Esophagus muscularis mucosa (tissue), 4 donors: ENCODE measurements at places on chromosomes 7 and 10. TPM values are rescaled to one million over a fixed set of nuclear protein-coding genes. Genes with fewer than 3 reads are reported as not detected.

DNA sequence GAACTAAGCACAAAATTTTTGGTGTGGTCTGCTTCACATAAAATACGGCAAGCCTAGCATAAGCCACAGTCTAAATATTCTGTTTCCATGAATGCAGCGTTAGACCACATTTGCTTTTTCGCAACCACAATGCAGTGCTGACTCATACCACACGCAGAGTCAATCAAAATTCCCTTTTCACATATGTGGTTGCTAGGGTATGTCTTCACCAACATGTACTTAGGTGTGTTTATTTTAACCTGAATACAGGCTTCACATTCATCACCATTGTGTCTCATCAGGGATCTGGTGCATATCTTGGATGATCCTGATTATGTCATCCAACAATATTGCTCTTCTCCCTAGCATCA is 90.8 kb downstream of the CHN2 start:
- DNase-seq, result no peak
- no peaks in the 10 kb centered on the region for H3K27me3 ChIP-seq
- no peaks in the 10 kb centered on the region for H3K36me3 ChIP-seq
- H3K27ac ChIP-seq, result no peak overlapping the region
- no peaks in the 10 kb centered on the region for H3K4me1 ChIP-seq

DNA sequence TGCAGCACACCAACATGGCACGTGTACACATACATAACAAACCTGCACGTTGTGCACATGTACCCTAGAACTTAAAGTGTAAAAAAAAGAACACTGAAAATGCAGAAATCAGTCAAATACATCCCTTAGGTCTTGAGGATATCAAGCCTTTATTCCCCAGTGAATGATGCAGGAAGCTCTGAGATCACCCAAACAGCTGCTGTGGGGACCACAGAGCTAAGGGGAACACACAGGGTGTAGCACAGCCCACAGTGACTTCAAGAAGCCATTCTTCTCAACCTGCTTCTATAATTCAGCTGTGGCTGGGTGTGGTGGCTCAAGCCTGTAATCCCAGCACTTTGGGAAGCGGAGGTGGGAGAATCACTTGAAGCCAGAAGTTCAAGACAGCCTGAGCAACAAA is 314.9 kb downstream of the CALN1 start:
- peaks cover 9% of the 10 kb centered on the region for H3K4me1 ChIP-seq
- no peak overlapping the region for H3K27ac ChIP-seq
- H3K4me3 ChIP-seq, result no peak overlapping the region
- H3K27me3 ChIP-seq, result no peaks in the 10 kb centered on the region

Gene MBL2
- total RNA-seq, result not detected

Gene TMEM273
- total RNA-seq, result 31.2 TPM

Gene NRCAM
- total RNA-seq, result 3.0 TPM
